ENCODE measurements at places on chromosomes 5 and 9.

GRCh38 chr5:45060724-45061123, 252.0 kb downstream of the MRPS30 start:
- no peak for DNase-seq

DNA sequence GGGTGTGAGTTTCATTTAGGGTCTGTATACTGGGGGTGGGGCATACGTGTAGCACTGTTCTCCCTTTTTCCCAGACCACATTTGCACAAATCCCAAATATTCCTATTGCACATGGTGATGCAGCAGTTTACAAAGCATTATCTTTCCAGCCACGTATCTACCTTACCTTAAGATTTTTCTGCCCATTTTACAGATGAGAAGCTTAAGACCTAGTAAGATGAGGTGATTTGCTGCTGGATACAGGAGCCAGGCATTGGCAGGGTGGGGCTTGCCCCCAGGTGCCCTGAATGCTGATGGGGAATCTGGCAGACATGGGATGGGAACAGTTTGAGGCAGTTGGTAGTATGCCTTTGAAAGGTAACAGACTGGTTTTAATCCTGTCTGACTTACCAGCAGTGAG, 12.5 kb downstream of the LHX2 start:
- DNase-seq, result no peak

GRCh38 chr9:126872516-126872915, 12.1 kb downstream of the ZBTB34 start:
- no peak for DNase-seq

DNA sequence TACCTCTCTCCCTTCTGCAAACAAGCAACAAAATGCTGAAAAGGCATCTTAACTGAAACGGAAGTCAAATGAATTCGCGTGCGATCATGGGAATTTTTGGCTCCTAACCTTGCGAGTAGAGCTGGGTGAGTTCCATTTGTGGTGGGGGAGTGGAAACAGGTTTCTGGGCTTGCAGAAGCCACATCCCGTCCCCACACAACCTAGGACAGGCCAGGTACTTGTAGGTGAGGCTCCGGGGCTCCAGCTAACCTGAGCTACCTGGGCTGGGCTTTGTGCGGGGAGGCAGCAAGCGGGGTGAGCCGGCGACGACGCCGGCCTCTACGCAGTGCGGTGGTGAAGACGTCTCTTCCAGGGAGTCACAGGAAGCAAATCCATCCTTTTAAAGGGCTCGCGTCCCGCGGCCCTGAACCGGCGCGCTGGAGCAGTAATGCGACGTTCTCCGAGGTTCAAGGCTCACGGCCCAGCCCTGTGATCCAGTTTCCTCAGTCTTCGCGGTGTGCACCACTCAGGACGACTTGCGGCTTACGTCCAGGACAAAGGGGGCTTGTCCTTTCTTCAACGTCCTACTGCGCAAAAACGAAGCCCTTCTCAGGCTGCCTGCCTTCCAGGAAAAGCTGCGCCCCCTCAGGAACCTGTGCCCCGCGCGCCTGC, 567 bp upstream of the SPIN1 start:
- DNase-seq, result no peak

GRCh38 chr5:163401271-163401670, 36.1 kb upstream of the CCNG1 start:
- DNase-seq, result no peak

- no peak for DNase-seq
Measured at GRCh38 chr5:57448751-57449150, 33.9 kb downstream of the ACTBL2 start.

DNA sequence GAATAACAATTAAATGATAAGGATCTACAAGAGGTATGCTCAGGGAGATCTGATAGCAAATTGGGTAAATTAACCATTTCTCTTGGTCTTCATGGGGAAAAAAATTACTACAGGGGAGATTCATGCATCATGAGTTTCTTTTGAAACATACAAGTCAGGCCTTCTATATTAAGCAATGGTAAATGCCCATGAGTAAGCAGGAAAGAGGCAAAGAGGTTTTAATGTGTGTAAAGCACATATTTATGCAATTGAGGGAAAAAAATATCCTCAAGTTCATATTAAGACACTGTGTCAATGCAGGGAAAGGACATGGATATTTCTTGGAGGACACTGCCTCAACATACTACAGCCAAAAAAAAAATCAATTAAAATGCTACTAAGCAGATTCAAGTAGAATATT, 73.4 kb upstream of the NR4A3 start:
- DNase-seq, result no peak

- no peak for DNase-seq
Measured at GRCh38 chr9:22098643-22099332, 89.7 kb upstream of the CDKN2B start.

DNA sequence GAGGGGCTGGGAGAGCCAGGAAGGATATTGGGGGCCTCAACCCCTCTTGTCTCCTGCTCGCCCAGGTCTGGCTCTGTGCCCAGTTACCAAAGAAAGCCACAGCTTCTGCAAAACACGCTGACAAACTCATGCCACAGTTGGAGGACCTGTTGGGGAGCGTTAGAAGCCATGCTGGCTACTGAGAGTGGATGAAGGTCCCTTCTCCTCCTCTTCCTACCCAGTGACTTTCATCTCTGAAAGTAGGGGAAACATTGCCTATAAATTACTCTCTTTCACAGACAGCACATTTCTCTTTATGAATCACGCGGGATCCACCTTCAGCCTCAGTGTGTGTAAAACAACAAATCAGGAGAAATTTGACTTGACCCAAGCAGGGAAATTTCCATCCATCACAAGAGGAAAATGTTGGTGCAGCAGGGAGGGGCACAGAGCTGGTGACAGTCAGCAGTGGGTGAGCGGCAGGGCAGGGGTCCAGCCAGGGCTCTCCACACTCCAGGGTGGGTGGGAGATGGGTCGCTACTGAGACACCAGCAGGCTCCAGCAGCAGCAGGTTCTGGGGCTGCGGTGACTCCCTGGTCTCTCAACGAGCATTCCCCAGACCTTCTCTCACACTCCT, 181.9 kb downstream of the FGF18 start:
- no peak for DNase-seq

- no peak for DNase-seq
Measured at GRCh38 chr5:12258549-12258948, 354.3 kb upstream of the CTNND2 start.

GRCh38 chr5:172624083-172624995, 16.7 kb upstream of the NEURL1B start:
- DNase-seq, result no peak

- no peak for DNase-seq
Measured at GRCh38 chr5:37088009-37088408, 161.2 kb downstream of the CPLANE1 start.

- DNase-seq, result no peak
Measured at GRCh38 chr9:93488244-93488643, 34.9 kb upstream of the FAM120AOS start.
